Mesendoderm (in vitro differentiated cells): ENCODE measurements at places on chromosomes 16 and 17.
A peak's percentile ranks its signal among the peaks of the same experiment; 100 is the strongest.

- H3K27ac ChIP-seq, result no peak overlapping the region
- H3K27me3 ChIP-seq, result no peaks in the 10 kb centered on the region
- no peak overlapping the region for H3K4me3 ChIP-seq
- no peak for DNase-seq
- no peaks in the 10 kb centered on the region for H3K4me1 ChIP-seq
- H3K36me3 ChIP-seq, result no peaks in the 10 kb centered on the region
These were observed 48.0 kb downstream of the SRL start for GRCh38 chr16:4193920-4194319.

GRCh38 chr16:67760206-67760955, 41.3 kb upstream of the GFOD2 start:
- no peak for DNase-seq
- H3K36me3 ChIP-seq, result no peaks in the 10 kb centered on the region
- no peaks in the 10 kb centered on the region for H3K27me3 ChIP-seq
- no peaks in the 10 kb centered on the region for H3K4me1 ChIP-seq

DNA sequence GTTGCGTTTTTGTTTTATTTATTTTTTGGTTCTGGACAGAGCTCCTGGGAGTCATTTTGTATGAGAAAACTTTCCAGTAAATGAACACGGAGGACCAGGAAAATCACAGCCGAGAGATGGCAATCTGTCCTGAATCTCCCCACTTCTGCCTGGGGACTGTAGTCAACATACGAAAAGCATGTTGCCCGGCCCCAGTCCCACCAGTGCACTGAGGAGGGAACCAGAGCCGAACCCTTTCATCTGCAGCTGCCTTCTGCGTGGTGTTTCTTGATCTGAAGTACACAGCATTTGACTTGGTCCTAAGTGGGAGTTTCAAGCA, 18.9 kb downstream of the SNX11 start:
- no peaks in the 10 kb centered on the region for H3K4me1 ChIP-seq
- H3K27ac ChIP-seq, result no peak overlapping the region
- no peaks in the 10 kb centered on the region for H3K27me3 ChIP-seq
- no peak for DNase-seq

DNA sequence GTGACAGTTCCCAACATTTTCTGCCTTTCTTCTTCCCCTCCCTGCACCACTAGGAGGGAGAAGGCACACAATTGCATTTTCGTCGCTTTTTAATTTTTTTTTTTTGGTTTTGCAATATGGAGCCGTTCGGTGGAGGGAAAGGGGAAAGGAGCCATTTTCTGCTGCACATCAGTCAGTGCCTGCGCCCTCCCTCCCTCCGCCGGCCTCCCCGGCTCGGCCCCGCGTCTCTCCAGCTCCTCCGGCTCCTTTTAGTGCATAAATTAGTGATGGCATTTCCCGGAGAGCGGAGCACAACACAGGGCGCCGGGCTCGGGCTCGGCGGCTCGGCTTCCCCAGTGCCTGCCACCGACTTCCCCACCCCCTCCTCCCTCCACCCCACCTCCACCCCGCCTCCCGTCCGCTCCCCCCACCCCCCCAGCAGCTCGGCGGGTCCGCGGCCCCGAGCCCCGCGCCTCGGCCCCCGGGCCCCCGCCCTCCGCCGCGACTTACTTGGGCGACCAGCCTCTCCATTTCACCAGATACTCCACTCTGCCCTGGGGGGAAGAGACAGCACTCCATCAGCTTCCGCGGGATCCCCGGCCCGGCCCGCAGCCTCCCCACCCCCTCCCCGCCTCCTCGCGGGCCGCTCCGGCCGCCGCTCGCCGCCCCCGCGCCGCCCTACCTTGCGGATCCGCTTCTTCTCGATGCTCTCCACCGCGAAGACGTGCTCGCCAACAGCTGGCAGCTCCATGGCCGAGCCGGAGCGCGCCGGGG, 542 bp downstream of the CBX4 start:
- H3K27me3 ChIP-seq, result peaks cover 48% of the 10 kb centered on the region
- DNase-seq, result peak; percentile 87
- peak overlapping the region; percentile 57 for H3K4me3 ChIP-seq
- H3K36me3 ChIP-seq, result no peaks in the 10 kb centered on the region
- peaks cover 13% of the 10 kb centered on the region for H3K4me1 ChIP-seq

DNA sequence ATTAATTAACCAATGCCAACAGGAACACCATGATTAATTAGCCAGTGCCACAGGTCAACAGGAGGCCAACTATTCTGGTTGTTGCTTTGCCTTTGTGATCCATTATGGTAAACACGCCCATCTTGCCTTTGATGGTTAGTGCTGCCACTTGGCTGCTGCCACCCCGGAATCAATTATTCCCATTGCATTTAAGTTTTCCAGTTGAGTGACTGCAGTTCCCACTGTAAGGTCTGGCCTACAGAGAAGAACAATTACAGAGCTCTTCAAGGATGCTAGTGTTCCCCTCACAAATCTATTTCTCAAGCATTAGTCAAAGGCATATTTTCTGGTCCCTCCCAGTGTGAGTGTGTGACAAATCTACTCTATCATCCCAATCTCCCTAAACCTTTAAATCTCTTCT, 7.1 kb upstream of the CLEC19A start:
- H3K4me3 ChIP-seq, result no peak overlapping the region
- H3K27ac ChIP-seq, result no peak overlapping the region
- no peaks in the 10 kb centered on the region for H3K36me3 ChIP-seq
- H3K4me1 ChIP-seq, result no peaks in the 10 kb centered on the region
- no peaks in the 10 kb centered on the region for H3K27me3 ChIP-seq
- DNase-seq, result no peak

- no peak overlapping the region for H3K4me3 ChIP-seq
- no peaks in the 10 kb centered on the region for H3K27me3 ChIP-seq
- no peaks in the 10 kb centered on the region for H3K4me1 ChIP-seq
- no peak for DNase-seq
- no peak overlapping the region for H3K27ac ChIP-seq
- peaks cover 3% of the 10 kb centered on the region for H3K36me3 ChIP-seq
These were observed 3.4 kb upstream of the LLGL2 start for GRCh38 chr17:75521951-75522727.

DNA sequence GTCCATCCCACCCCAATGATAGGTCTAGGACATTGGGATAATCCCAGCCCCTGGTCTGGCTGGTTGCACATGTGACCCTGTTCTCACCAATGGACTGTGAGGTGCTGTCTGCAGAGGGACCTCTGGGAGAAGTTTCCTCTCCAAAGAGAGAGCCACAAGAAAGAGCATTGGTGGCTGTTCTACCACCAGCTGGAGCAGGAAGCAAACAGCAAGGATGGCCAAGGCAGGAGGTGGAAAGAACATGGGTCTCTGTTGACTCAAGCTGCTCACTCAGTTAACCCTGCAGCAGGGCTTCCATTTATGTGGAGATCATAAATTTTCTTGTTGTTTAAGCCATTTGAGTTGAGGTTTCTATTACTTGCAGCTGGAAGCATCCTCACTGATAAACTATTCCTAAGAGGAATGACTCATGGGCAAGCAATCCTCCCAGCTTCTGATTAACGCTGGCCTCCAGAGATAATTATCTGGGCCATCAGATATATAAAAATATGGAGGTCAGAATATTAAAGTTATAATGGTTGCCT, 52.6 kb downstream of the CYB5B start:
- no peaks in the 10 kb centered on the region for H3K27me3 ChIP-seq
- DNase-seq, result peak; percentile 37
- no peaks in the 10 kb centered on the region for H3K36me3 ChIP-seq
- no peaks in the 10 kb centered on the region for H3K4me1 ChIP-seq

DNA sequence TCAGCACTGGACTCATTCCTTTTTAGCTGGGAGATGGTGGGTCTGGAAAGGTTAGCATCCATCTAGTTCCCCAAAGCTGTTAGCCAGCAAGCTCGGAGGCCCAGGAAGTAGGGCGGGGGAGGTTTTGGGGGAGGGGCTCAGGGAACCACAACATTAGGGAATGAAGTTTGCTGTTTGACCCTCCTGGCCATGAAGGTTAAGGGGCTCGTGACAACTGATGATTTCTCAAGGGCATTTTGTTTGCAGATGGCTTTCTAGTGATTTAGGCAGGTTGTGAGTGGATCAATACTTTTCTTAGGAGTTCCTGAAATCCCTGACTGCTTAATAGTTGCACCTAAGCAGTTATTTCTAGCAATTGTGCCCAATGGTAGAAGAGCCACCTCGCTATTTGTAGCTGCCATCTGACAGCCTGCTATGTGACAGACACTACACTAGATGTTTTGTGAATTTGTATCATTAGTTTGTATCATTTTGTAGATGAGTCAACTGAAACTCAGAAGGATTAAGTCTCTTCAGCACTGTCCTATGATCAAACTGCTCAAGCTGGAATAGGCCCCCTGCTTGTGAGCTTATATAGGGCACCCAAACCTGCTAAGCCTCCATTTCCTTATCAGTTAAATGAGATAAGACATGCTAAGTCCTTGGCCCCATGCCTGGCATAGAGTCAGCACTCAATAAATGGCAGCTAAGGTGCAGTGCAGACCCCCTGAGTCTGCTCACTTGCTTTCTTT, 146.4 kb downstream of the IRX3 start:
- H3K4me3 ChIP-seq, result no peak overlapping the region
- DNase-seq, result peak; percentile 88
- no peaks in the 10 kb centered on the region for H3K27me3 ChIP-seq
- no peaks in the 10 kb centered on the region for H3K36me3 ChIP-seq
- H3K27ac ChIP-seq, result no peak overlapping the region
